H4 (cell line): ENCODE measurements at places on chromosomes 6 and 20. TPM values are rescaled to one million over a fixed set of nuclear protein-coding genes. Genes with fewer than 3 reads are reported as not detected.

GRCh38 chr6:17281497-17282481, 628 bp downstream of the RBM24 start:
- DNase-seq: no peak

DNA sequence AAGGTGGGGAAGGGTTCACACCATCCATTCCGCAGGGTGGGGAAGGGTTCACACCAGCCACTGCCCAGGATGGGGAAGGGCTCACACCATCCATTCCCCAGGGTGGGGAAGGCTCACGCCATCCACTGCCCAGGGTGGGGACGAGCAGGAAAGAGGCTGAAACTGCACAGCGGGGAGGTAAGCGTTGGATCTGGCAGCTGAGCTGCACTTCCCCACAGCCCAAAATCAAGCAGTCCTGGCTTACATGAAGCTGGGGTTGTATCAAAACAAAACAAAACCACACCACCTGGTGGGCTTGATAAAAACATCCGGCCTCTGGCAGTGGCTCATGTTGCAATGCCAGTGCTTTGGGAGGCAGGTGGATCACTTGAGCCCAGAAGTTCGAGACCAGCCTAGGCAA, 268.5 kb downstream of the TAF4 start:
- no peak for DNase-seq

The RFX6 gene
- total RNA-seq: not detected in 2 replicates

- DNase-seq: peak; percentile 66
Observed at GRCh38 chr6:31620586-31621319, at the start of gene PRRC2A. PRRC2A (plus strand) TSS chr6:31620715; CDS start chr6:31622790, 2,075 bp downstream.

The GSTA1 gene
- total RNA-seq: not detected in 2 replicates

- DNase-seq: no peak
Observed at GRCh38 chr6:148044261-148044751, 298.3 kb upstream of the SASH1 start.

DNA sequence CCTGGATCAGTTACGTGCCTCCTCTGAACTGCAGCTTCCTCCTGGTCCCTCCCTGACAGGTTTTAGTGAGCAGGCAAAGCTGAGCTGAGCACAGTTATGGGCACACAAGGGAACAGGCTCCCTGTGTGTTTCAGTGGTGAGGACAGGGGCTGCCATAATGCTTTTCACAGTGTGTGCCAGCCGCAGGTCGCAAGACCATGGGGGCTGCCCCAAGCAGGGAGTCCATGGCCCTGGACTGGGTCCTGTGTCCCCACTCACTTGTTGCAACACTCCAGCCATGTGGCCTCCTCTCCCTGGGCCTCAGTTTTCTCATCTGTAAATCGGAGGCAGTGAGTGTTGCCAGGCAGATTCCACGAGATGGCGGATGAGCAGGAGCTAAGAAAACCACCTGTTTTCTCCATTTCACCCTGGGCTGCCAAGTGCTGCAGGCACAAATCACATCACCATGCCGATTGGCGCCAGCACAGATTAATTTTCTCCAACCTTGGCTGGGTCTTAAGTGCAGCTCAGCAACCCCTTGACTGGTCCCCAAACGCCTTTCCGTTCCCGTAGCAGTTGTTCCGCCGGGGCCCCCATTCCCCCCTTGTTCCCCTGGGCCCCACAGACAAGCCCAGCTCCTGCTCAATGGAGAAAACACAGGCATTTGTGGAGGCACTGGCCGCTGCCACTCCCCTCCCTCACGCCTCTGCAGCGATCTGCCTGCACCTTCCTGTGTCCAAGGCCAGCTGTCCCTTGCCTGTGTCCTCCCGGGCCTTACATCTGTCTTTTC, 57.1 kb upstream of the NNAT start:
- no peak for DNase-seq

GRCh38 chr6:161557333-161558107, 283.7 kb upstream of the AGPAT4 start:
- DNase-seq: no peak

- DNase-seq: no peak
Observed at GRCh38 chr20:56637576-56637975, 8.5 kb downstream of the TFAP2C start.

The MOCS1 gene
- 7.8 and 8.3 TPM in 2 replicates for total RNA-seq

DNA sequence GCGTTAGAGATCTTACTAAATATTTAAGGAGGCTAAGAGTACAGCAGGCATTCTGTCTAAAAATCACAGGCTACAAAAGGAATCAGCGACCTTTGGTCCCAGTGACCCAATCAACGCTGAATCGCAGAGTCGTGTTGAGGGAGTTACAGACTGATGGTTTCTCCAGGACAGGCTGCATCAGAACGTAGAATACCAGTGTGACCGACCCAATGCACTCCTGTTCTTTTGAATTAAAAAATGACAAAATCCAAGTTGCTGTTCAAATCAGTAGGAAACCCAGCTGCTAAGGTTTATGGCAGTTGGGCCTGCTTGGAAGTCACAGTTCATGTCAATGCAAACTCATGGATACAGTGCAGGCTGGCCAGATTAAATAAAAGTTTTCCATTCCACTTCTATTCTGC, 155.8 kb upstream of the AFDN start:
- no peak for DNase-seq

DNA sequence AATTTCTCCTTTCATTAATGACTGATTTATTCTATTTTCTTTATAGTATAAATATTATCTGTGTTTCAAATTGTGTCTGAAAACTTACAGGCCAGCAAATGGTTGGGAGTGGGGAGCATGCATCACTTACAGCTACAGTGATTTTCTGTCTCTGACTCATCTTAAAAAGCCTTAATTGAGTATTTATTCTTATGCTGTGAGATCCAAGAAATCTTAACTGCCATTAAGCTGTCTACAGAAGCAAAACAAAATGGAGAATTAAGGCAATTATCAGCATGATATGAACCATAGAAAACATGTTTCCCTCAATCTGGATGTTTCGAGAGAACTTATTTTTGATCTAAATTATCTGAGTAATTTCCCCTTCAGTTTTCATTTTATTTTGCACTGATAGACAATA, 831.2 kb downstream of the KIF16B start:
- DNase-seq: no peak

DNA sequence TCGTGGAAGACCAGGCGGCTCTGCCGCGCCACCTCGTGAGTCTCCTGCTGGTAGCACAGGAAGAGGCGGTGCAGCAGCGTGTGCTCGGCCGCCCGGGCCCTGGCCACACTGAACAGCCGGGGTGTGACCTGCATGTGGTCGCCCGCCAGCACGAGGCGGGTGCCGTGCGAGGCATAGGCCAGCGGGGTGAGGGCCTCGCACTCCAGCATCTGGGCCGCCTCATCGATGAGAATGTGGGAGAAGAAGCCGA, 7.0 kb downstream of the HELZ2 start:
- no peak for DNase-seq

DNA sequence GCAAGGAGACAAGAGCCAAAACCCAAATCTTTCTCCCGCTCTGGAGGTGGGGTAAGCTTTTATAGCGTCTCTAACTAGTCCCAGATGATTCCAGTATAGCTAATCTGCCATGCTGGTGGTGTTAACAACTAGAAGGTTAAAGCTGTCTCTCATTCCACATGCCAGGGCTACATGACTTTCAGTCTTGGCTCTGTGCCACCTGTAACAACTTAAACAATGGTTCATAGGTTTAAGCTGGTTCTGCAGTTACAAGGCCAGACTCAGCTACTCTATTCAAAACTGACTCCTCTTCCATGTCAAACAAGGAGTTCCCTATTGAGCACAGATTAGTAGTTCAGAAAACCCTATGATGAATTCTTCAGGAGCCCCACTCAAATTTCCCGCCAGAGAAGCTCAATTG, 128.9 kb downstream of the ELOVL4 start:
- no peak for DNase-seq

The HDGFL1 gene
- total RNA-seq: not detected in 2 replicates

GRCh38 chr6:11241793-11242201, 9.3 kb upstream of the NEDD9 start:
- DNase-seq: no peak

The RRBP1 gene
- total RNA-seq: 48.6 and 61.6 TPM in 2 replicates

The PCIF1 gene
- total RNA-seq: 5.2 and 7.7 TPM in 2 replicates

- no peak for DNase-seq
Observed at GRCh38 chr20:39861381-39861780, 827.7 kb downstream of the MAFB start.

- no peak for DNase-seq
Observed at GRCh38 chr6:134523051-134523450, 205.1 kb upstream of the SGK1 start.

The ZNF335 gene
- 4.3 and 7.1 TPM in 2 replicates for total RNA-seq

- no peak for DNase-seq
Observed at GRCh38 chr6:14224359-14225103, 107.0 kb downstream of the CD83 start.

DNA sequence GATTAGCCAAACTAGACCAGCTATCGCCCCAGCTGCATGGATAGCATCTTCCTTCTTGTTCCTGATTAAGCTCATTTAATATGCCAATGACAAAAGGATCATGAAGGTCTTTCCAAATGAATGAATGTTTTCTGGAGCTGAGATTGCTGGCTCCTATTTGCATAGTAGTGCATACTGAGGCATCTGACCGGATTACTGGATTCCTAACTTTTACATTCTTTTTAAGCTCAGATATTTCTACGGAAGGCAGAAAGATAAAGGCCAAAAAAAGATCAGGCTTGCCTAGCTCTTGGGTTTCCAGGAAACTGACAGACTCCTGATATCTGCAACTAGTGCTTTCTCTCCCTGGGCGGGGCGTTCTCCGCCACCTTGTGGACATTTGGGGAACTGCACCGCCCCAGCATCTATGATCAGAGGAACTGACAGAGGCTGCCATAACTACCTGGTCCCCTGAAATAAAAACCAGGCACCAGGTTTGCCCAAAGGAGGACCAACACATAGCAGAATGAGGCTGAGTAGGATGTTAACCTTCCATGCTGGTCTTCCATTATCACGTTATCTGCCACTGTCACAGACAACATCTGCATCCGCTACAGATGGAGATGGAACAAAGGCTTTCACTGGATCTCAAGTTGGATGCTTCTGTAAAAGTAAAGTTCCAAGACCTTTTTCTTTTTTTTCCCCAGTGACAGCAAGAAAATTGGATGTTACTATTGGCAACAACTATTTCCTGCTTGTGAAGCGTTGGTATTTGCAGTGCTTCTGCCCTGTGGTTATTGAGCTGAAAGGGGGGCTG, 33.2 kb downstream of the NT5E start:
- peak; percentile 16 for DNase-seq

GRCh38 chr6:26022132-26022472, 59.5 kb downstream of the TRIM38 start:
- DNase-seq: peak; percentile 48

DNA sequence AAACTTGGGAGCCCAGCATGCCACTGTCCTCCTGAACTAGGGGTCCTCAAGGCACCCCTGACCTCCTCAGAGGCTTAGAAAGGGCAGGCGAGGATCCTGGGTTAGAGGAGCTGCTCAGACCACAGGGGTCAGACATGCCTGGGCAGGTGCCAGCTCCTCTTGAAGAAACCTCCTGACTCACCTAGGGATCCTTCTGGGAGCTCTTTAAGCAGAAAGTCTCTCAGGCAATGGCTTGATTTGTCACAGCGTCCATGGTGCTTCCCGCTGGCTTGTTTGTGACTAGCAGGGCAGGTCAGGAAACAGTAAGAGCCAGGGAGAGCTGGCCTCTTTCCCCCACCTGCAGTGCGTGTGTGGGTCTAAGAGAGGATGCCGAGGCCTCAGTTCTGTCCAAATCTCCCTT, 174.5 kb upstream of the SNX9 start:
- DNase-seq: no peak

The DEFB132 gene
- not detected in 2 replicates for total RNA-seq

DNA sequence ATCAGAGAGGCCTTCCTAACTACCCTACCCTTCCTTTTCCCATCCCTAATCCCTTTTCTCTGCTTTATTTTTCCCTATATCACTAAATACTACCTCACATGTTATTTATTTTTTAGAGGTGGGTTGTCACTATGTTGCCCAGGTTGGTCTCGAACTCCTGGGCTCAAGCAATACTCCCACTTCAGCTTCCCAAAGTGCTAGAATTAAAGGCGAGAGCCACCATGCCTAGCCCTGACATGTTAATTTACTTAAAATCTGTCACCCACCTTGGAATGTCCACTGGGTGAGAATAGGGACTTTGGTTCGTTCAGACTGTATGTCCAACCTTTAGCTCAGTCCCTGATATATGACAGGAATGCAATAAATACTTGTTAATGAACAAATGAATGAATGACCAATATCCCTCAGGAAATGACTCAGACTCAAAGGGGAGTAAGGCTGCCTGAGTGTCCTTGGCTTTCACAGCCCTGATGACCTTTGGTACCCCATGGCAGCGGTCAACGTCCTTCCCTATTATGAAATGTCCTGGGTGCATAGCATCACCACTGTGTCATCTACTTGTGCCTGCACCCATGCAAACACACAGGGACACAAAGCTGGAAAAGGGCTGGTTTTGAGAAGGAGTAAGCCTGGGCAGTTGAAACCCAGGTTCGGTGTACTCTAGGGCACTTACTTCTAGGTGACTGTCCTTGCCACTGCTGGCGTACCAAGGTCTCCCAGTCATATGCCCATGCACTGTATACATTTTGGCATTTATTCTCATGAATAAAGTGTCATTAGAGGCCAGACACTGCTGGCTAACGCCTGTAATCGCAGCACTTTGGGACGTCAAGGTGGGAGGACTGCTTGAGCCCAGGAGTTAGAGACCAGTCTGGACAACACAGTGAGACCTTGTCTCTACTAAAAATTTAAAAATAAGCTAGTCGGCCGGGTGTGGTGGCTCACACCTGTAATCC, 26.5 kb downstream of the BCL2L1 start:
- DNase-seq: no peak
